Stimulated activated CD8-positive, alpha-beta memory T cell treated with anti-CD3 and anti-CD28 coated beads, Interleukin-7, amount 100 ng/mL, for 4 hours (primary cell): ENCODE measurements at places on chromosomes 1 and 21.

GRCh38 chr1:180566495-180566894 is 7.7 kb downstream of the OVAAL start:
- no peak for DNase-seq

DNA sequence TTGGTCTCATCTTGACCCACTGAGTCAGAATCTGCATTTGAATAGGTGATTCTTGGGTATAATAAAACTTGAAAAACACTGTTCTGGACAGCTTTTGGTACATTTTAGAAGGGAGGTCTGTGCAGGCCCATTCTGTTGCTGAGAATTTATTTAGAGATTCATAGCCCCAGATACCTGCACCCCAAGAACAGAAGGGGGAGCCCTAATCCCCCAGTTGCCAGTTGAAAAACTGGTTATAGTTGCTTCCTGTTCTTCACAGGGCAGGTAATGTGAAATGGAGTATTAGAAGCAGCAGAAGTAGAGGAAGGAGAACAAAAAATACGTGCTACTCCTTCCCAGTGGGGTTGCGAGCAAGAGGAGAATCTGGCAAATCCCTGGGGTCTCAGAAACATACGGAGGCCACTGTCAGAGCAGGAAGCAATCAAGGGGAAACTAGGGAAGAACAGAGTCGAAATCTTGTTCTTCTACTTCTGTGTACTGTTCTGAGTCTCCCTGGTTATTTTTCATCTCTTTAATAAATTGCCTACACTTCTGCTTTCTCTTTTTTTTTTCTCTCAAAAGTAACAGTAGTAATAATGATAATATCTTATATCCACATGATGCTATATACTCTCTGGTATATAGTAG is 4.6 kb upstream of the CLCA2 start:
- no peak for DNase-seq

GRCh38 chr1:204321665-204322064 is 38.1 kb downstream of the PLEKHA6 start:
- no peak for DNase-seq

DNA sequence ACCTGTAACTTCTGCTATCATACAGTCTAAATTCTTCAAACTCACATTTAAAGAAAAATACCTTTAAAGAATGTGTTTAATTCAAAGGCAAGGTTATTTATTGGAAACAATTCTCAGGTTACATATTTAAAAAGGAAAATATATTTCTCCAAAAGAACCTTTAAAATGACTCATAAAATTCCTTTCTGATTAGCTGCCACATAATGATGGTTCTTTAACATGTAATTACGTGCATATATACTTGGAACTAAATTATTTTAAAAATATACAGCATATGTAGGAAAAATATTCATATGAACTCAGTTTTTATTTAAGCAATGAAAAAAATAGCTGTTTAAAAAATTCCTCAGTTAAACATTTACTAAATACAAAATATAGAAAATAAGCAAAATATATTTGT is 173.6 kb downstream of the COP1 start:
- no peak for DNase-seq

DNA sequence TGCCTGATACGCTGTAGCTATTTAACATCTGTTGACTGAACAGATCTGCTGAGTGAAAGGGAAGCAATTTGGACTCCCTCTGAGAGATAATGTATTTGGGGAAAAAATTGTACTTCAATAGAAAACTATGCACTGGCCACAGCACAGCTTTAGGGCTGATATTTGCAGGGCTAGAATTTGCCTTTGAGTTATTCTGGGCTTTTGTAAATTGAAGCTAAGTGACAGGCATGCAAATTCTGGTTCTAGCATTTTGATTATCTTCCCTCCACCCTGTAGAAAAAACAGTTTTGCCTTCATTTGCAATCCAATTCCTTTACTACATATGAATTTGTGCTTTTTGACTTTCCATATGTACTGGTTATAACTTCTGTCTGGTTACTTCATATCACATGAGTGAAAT is 7.9 kb downstream of the KYAT3 start:
- no peak for DNase-seq

- no peak for DNase-seq
These were observed 188.5 kb downstream of the NFIA start for GRCh38 chr1:61270761-61271411.

DNA sequence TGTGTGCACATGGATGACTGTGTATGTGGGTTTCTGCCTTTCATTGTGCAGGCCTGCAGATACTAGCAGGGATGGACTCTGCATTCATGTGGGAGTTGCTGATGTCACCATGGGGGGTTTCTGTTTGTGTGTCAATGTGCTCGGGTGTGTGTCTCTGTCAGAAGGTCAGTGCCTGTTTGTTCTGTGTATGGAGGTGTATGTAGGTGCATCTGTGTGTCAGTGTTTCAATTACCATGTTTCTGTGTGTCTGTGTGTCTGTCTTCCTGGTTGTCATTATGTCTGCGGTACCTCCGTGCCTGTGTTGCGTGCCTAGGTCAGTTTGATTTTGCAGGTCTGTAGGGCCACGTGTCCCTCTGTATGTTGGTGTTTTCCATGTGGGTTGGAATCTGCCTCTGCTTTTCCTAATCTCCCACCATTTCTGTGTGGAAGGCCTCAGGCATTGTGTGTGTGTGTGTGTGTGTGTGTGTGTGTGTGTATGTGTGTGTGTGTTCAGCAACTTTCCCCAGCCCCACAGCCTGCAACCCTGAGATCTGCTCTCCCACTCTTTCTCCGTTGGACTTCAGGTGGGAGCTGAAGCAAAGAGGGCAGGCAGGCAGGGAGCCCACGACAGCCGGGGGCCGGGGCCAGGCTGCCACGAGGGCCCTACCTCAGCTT is 36.7 kb upstream of the WASF2 start:
- no peak for DNase-seq

DNA sequence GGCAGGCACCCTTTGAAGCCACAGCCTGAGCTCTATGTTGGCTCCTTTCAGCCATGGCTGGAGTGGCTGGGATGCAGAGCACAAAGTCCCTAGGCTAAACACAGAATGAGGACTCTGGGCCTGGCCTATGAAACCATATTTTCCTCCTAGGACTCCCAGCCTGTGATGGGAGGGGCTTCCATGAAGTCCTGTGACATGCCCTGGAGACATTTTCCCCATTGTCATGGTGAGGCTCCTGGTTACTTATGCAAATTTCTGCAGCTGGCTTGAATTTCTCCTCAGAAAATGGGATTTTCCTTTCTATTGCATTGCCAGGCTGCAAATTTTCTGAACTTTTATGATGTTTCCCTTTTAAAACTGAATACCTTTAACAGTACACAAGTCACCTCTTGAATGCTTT is 61.3 kb downstream of the VCAM1 start:
- no peak for DNase-seq

DNA sequence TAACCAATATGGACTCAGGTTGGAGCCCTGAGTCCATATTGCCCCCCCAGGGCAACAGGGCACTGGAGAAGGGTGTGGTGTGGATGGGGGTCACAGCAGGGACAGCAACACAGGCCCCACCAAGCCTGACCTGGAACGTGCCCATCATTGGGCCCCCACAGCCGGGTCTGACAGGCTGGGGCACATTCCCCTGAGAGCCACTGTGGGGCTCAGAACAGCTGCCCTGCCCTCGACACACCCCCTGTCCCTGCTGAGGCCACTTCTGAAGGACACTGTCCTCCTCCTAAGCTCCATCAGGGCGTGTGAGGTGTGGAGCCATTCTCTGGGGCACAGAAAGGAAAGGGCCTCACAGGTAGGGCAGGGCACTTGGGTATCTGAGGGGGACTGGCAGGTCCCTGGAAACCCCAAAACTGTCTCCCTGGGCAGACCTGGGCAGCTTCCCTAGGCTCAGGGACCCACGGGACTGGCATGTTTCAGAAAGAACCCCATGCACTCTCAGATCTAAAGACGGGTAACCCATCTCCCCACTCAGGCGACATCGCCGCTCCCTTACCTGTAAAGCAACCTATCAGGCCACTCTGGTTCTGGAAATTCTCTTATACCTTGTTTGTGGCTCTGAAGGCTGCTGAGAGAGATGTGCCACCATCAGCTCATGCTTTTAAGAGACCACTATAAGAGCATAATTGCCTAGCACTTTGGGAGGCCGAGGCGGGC is 95.5 kb downstream of the DMRTB1 start:
- DNase-seq: no peak

DNA sequence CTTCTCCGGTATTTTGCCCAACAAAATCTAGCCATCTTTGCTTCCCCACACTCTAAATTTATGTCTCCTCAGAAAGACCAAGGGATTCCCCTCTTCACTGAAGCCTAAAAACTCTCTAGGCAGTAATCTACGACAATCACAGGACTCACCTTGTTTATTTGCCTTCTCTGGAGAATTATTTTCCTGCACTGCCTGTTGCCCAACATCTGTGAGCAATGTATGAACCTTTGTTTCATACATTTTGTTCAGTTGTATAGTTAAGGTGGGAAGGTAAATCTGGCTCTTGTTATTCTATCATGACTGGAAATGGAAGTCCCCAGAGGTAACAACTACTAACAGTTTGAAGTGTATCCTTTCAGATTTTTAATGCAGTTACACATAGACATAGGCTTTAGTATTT is 2.2 kb downstream of the COPA start:
- DNase-seq: no peak

GRCh38 chr1:242240691-242241090 is 241.8 kb upstream of the MAP1LC3C start:
- no peak for DNase-seq
